ENCODE measurements at places on chromosomes 13 and 19.
A peak's percentile ranks its signal among the peaks of the same experiment; 100 is the strongest.

DNA sequence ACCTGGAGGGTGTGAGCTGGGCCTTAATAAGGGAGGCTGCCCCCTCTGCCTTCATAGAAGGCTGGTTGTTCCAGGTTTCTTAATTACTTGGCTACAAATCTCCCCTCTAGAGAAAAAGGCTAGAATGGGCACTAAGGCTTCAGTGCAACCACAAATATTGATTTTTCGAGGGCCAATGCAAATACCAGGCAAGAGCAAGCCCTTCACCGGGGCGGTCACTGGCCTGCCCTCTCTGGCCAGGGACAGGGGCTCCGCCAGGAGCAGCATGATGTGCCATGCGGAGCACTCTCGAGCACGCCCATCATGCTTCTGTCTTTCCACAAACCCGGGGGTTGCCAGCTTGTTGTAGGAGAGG is 127.8 kb upstream of the SPACA7 start:
- DNase-seq = no peak

GRCh38 chr13:43572656-43573360 is 214.0 kb downstream of the ENOX1 start:
- DNase-seq = no peak

- DNase-seq = no peak
Observed at GRCh38 chr13:106212386-106213010, 323.0 kb downstream of the EFNB2 start.

DNA sequence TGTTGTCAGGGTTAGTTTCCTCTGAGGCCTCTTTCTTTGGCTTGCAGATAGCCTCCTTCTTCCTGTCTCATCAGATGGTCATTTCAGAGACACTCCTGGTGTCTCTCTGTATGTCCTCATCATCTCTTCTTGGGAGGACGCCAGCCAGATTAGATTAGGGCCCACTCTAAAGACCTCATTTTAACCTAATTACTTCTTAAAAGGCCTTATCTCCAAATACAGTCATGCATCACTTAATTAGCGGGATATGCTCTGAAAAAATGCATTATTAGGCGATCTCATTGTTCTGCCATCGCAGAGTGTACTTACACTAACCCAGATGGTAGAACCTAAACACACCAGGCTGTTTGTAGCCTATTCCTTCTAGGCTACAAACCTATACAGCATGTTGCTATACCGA is 89.0 kb downstream of the CDK8 start:
- no peak for DNase-seq

- DNase-seq = peak; percentile 56
Observed at GRCh38 chr13:84137292-84137691, 255.0 kb upstream of the SLITRK1 start.

- DNase-seq = no peak
Observed at GRCh38 chr13:67283637-67284036, 53.5 kb upstream of the PCDH9 start.

- no peak for DNase-seq
Observed at GRCh38 chr13:27159806-27160563, 11.6 kb downstream of the USP12 start.

DNA sequence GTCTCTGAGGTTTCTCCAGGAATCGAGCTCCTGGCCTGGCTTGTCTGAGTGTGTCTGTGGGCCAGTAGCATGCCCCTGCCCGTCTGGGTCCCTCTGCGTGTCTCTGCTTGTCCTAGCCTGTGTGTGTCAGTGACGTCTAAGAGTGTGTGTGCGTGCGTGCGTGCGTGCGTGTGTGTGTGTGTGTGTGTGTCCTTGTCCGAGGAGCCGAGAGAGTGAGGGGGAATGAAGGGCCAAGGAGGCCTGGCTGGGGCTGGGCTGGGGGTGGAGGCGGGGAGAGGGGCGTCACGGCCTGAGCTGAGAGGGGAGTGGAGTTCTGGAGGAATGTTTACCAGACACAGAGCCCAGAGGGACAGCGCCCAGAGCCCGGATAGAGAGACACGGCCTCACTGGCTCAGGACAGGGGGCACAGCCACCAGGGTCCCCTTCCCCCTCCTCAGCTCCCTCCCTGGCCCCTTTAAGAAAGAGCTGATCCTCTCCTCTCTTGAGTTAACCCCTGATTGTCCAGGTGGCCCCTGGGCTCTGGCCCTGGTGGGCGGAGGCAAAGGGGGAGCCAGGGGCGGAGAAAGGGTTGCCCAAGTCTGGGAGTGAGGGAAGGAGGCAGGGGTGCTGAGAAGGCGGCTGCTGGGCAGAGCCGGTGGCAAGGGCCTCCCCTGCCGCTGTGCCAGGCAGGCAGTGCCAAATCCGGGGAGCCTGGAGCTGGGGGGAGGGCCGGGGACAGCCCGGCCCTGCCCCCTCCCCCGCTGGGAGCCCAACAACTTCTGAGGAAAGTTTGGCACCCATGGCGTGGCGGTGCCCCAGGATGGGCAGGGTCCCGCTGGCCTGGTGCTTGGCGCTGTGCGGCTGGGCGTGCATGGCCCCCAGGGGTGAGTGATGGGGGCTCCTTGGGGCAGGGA is at the start of gene AXL:
Gene AXL (plus strand): TSS at position 609 of the 893 bp plus-strand sequence. CDS start 170 bp downstream, at position 779.
- DNase-seq = no peak

GRCh38 chr13:101382086-101382485 is 34.2 kb downstream of the NALCN start:
- no peak for DNase-seq

DNA sequence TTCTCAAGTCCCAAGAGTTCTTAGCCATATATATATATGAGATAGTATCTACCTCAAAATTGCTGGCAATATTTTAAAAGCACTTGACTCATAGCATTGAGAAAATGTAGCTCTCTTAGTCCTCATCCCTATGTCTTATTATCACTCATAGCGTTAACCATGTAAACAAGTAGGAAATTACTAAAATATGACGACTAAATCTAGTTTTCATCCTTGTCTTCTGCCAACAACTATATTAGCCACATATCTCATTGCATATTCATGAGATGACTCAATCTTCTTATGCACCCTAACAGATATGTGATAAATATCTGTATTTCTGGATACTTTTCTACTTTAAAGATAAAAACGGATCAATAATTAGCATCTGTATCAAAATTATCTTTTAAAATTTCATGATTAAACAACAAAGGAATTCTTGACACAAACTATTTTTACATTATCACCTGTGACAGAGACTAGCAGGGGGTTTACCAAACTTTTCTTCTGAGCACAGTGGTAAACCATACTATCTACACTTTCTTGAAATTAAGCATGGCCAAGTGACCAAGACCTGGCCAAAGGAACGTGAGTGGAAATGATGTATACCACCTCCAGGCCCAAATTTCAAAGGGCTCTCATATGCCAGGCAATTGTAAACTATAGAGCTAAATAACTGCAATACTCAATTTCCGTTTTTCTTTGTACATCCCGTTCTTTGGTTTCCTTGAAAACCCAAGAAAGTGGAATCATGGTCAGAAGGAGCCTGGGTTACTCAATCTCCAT is 45.7 kb downstream of the ZC3H13 start:
- no peak for DNase-seq

GRCh38 chr13:105219651-105220050 is 1315.8 kb downstream of the EFNB2 start:
- DNase-seq = no peak

DNA sequence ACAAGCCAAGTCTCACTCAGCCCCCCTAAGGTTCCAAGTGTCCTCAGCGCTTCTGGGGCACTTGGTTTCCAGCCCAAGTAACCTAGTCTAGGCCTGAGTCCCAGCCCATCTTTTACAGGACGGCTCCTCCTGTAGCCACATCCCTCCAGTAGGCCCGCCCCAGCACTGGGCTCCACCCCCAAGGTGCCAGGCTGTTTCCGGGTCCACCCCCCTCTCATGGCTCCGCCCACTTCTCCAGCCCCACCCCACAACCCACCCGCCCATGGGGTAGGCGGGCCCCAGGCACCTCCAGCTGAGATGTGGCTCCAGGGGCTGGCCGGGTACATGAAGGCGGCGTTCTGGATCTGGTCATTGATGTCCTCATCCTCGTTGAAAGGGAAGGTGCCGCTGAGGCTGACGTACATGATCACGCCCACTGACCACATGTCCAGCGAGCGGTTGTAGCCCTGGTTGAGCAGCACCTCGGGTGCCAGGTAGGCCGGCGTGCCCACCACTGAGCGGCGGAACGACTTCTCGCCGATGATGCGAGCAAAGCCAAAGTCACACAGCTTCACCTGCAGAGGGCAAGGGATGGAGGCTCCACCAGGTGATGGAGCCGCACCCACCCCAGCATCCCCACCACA is 17.2 kb upstream of the DACT3 start:
- DNase-seq = peak; percentile 57

GRCh38 chr19:51461723-51462161 is 3.5 kb upstream of the SIGLEC8 start:
- DNase-seq = no peak

- no peak for DNase-seq
Observed at GRCh38 chr13:35781036-35782000, 304.8 kb upstream of the MAB21L1 start.

DNA sequence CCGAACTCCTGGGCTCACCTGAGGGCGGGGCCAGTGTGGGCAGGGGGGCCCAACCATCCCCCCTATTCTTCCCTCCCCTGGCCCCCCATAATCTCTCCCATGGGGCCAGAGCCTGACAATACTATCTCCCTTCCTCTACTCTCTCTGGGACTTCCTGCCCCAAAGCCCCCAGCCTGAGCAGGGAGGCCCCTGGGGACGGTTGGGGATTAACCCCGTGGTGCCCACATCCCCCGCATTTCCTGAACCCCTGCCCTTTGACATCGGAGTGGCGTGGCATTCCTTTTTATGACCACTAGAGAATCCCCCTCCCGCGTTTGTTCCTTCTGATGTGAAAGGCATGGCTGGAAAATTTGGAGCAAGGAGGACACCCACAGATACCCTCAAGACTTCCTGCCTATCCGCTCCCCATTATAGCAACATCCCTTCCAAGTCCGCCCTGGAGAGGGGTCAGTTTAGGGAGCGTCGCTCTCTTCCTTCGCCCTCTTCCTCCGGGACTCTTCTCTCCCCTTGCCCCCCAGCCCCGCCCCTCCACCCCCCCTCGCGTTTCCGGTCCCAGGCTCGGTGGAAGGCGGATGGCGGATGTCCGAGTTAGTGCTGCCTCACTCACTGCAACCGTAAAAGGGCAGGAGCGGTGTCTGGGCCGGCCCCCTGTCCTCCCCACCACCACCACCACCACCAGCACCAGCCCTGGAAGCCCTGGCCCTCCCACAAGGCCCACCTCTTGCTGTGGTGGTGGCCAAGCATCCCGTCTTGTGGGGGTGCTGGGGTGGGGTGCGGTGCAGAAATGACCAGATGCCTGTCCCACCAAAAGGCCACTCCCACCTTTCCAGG is 1.8 kb downstream of the VASP start:
- DNase-seq = peak; percentile 31

GRCh38 chr19:38434549-38435051 is 1.1 kb downstream of the RYR1 start:
- DNase-seq = no peak

DNA sequence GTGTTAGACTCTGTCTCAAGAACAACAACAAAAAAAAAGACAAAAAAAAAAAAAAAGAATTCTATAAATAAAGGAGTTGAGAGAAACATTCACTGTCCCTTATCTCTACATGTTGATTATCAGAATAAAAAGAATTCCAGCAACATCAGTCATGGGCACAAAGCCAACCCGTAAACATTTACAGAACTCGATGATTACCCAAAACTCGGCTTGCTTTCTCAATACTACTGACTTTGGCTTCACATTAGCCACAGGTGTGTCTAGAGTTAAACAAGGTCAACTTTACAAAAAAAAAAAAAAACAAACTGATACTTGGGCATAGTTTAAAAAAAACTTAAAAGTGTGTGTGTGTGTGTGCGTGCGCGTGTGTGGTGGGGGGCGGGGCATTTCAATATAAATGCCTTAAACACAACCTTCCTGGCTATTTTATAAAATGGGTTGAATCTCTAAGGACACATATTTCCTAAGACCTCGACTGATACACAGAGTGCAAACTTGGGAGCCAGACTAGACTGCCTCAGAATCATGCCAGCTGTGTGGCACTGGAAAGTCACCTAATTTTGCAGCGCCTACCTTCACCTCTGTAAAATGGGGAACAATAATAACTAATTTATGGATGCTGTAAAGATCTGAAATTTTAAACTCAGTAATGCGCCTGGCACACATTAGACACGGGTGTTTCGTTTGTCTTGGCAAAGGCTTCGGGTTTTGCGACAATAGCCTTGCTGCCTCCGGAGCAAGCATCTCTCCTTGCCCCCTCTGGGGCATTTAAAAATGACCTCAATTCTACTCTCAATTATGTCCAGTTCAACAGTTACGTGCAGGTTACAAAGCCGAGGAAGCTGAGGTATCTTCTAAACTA is 922 bp downstream of the EBPL start:
- no peak for DNase-seq

DNA sequence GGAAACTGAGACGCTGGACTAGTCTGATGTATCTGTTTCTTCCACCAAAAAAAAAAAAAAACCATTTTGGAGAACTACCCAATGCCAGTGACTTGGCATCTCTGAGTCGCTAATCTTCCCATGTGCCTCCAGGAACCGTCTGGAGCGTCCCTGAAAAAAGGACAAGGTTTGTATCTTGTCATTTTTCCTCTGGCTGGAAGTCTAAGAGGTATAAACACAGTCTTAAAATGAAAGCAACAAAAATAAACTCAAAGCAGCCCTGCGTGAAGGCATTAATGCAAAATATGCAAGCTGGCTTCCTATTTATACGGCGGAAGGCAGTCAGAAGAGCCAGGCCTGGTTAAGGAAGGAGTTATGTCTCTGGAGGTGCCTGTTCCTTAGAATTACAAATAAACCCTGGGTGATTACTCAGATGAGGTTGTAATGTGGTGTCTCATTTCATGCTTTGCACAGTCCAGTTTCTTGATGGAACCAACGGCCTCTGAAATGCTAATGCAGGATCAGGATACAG is 20.3 kb downstream of the ACTN4 start:
- no peak for DNase-seq

DNA sequence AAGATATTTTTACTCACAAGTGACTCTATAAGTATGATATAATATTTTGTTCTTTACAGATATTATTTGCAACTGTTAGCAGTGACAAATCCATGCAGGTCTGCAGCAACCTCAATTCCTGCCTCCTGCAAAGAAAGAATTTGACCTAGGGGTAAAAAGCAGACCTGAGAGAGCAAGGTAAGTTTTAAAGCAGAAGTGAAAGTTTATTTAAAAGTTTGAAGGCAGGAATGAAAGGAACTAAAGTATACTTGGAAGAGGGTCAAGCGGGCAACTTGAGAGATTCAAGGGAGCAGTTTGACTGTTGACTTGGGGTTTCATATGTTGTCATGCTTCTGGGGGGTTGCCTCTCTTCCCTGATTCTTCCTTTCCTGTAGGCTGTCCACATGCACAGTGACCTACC is 520.1 kb upstream of the PCDH20 start:
- DNase-seq = no peak

GRCh38 chr19:49151267-49152118 is 3.7 kb downstream of the HRC start:
- peak; percentile 44 for DNase-seq

DNA sequence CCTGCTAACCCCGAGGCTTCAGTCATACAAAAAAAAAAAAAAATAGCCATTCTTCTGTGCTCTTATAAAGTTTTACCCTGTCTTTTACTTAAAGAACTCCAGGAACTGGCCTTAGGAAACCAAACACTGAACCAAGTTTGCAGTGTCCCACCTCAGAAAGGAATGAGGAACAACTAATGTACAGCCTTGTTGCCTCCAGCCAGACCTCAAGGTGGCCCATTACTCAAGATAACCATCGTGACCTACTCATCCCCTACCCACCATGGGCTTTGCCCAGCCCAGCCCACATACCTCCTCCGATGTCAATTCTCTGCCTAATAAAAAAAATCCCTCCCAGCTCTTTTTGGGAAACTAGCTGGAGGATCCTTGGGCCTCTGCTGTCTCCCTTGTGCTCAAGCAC is 133.2 kb downstream of the STARD13 start:
- DNase-seq = no peak
